ENCODE measurements at places on chromosomes 3 and 15.

DNA sequence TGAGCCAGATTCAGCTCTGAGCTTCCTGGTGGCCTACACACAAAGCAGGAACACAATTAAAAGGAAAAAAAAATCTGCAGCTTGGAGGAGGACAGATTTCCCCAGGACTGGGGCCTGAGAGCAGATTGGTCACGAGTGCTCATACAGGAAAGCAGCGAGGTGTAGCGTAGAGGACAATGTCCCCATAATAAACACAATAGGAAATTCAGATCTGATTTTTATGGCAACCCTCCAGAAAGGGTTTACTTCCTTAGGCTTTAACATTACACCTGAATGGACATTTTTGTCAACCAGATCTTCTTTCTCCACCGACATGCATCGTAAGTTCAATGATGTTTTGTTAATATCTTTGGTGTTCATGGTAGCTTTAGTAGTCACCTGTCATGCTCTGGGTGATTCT, 23.3 kb downstream of the SLC6A20 start:
- no peak for DNase-seq

- DNase-seq = no peak
Observed at GRCh38 chr15:69305204-69305931, 6.7 kb downstream of the PAQR5 start.

- DNase-seq = no peak
Observed at GRCh38 chr3:87307805-87308204, 31.4 kb upstream of the POU1F1 start.

DNA sequence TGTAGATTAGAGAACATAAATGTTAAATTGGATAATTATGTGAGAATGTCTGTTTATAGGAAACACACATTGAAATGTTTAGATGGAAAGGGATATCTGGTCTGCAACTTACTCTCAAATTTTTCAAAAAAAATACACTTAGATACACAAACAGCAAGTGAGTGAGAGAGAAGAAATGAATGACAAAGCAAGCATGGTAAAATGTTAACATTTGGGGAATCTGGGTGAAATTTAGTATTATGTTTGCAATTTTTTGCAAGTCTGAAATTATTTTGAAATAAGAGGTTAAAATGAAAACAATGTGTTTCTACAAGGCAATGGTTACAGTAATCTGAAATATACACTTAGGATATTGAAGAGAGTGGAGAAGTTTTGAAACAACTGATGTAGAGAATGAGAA, 134.3 kb downstream of the GLDN start:
- no peak for DNase-seq

DNA sequence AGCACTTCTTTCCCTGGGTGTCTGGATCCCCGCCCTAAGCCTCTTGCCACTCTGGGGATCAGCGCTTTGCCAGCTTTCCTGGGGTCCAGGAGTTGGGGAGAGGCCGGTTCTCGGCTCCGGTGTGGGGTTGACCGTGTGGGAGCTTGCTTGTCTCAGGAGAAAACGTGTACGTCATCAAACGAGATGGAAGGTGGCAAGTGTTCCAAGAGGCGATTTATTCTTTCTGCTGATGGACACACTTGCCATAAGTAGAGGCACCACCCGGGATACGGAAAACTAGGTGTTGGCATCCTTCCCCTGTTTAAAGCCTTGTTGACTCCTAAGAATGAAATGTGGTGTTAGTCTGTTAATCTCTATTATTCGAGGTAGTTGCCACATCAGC, 295 bp downstream of the ZWILCH start:
- no peak for DNase-seq

- DNase-seq = no peak
Observed at GRCh38 chr15:57436166-57436565, 59.9 kb downstream of the CGNL1 start.

DNA sequence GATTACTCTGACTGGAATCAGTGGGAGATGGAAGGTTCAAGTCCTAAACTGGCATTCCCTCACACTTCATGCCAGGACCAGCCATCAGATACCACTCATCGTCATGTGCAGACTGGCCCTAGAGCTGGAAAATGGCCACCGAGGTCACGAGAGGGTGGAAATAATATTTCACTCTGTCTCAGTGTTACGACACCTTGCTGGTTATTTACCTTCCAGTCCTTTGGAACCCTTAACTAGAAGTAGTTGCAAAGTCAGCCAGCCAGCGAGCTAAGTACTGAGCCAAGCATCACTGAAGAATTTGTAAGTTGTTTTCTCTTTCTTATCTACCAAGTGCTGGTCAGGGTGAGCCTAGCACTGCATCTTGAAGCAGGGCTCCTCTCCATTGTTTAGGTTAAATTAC, 309.9 kb upstream of the RASGRP1 start:
- no peak for DNase-seq

DNA sequence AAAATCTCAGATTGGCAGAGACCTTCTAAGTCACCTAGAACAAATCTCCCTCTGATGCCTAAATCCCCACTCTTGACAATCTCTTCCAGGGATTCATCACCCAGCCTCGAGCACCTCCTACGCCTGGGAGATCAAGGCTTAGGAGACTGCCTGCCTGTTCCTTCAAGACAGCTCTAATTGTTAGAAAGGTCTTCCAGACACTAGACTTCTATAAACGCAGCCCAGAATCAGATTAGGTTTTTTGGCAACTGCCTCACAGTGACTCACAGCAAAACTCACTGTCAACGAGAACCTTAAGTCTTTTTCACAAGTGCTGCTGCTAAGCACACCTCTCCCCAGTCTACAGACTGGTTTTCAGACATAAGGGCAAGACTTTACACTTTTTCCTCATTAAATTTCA, 23.1 kb downstream of the SRGAP3 start:
- no peak for DNase-seq

DNA sequence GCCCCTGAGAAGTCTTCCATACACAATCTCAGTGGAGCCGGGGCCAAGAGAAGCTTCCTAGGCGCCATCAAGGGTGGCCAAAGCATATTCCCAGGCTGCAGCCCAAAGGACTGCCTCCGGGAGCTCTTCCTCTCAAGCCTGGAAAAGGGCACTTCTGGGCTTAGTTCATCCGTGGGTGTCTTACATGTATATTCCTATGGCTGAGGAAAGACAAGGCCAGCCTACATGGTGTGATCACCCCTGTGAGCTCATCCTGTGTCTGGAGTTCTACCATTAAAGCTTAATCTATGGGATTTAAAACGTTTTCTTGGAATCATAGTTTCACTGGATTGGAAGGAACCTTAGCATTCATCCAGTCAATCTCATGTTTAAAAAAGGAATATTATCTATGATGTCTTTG, 21.9 kb upstream of the TIMP4 start:
- no peak for DNase-seq

DNA sequence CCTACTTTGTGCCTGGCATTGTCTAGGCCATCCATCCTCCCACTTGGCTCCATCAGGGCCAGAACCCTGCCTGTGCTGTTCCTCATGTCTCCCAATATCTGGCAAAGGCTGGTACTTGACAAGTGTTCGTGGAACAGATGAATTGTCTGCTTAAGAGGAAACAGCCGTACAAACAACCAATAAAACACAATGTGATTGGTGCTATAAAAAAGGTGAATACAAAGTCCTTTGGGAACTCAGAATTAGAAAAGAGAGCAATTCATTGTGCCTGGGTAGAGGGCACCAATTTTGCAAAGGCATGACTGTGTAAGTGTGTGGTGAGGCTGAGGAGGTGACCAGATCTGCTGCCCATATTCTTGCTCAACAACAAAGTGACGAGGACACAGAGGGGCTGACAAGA, 164.5 kb upstream of the PPP2R3A start:
- DNase-seq = no peak

- DNase-seq = no peak
Observed at GRCh38 chr3:8734908-8735307, 1.3 kb downstream of the CAV3 start.

- DNase-seq = no peak
Observed at GRCh38 chr3:30586096-30586805, 20.1 kb upstream of the TGFBR2 start.

DNA sequence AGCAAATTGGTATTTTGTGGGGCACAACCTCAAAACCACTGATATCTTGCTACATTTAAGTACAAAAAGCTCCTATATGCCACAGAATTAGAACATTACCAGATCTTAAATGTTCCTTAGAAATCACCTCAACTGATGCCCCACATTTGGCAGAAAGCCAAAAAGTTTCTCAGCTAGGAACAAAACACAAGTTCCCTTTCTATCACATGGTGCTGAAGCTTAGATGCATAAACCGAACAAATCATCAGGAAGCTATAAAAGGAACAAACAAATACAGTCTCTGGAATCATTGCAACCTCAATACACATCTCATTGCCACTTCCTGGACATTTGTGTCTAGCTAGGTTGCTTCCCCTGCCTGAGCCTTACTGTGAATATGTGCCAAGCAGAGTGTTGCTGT, 492.6 kb downstream of the LPP start:
- DNase-seq = no peak

DNA sequence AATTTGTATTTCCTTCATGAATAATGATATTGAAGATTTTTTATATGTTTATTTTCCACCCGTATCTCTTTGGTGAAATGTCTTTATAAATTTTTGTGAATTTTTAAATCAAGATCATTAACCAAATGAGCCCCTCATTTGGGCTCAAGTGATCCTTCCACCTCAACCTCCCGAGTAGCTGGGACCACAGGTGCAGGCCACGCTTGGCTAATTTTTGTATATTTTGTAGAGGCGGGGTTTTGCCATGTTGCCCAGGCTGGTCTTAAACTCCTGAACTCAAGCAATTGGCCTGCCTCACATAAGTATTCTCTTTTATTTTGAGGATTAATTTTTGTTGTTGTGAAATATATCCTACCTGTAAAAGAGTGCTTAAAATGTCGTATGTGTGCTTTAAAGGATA, 4.9 kb downstream of the BBS4 start:
- DNase-seq = no peak

GRCh38 chr3:48361928-48362327, 10.1 kb upstream of the FBXW12 start:
- DNase-seq = no peak

- no peak for DNase-seq
Observed at GRCh38 chr3:194711913-194712312, 26.2 kb downstream of the FAM43A start.

DNA sequence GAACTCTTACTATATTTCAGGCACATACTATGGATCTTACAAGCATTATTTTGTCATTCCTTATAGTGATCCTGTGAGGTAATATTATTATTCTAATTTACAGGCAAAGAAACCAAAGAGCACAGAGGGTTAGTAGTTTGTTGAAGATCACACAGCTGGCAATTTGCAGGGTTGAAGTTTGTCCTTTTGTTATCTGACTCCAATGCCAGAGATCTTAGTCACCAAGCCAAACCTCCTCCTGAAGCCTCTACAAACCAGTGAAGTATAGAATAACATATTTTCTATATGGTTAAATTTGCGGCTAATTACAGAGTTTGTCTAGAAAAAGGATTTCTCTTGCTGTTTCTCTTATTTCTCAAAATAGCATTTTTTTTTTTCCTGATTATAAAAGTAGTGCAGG, 11.2 kb downstream of the ISLR2 start:
- no peak for DNase-seq

GRCh38 chr3:26058901-26059321, 269.0 kb downstream of the OXSM start:
- DNase-seq = no peak

DNA sequence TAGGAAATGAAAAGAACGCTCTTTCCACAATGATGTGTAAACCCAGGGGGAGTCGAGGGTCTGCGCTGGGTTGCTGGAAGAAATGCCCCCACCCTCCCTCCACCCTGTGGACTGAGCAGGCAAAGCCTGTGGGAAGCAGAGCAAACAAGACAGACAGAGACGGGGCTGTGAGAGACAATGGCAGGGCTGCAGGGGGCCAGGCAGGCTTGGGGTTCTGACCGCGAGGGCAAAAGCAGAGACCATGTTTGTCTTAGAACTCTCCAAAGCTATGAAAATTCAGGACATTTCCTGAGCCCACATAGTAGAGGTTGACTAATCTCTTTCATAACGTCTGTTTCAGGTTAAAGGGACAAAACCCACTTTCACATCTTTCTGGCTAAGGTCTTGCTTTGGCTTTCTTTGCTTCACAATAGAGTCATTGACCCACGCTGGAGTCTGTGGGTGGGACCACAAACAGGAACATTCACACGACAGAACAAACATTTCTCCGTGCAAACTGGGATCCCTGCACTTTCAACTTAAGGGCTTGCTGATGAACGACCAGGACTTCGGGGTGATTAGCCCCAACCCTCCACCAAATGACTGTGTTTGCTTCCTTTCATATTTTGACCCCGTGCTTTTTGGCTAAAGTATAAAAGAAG, 156.0 kb upstream of the TPM1 start:
- DNase-seq = no peak

DNA sequence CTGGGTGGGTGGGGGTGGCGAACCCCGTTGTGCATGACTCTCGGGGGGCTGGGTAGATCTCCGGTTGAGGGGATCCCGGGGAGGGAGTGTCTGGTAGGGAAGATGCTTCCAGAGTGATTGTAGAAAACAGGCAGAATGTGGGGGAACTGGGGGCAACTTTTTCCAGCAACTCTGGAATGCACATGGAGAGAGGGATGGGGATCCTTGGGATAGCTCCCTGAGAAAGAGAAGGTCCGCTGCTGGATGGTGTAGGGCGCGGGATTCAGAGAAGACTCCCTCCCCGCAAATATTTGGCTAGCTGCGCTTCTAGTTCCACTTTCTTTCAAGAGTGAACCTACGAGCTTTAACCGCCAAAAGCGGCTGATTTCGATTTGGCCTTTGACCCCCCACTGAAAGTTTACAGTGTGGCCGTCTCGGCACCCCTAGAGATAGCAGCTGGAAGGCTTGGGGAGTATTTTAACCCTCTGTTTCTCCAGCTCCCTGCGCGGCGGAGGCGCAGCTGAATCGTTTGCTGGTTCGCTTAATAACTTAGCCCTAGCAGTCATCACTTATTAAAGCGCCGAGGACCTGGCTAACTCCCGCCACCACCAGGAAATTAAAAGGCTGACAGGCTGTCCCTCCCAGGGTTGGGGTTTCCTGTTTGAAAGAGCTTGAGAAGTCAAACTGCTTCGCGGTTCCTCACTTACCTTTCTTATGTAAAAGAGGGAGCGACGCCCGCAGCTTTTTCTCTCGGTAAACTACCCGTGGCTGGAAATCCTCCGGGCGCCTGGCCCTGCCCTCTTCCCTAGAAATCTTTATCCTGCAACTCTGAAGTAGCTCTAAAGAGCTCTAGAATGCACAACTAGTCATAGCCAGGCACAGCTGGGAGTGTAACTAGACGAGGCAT, 1.2 kb downstream of the PHLDB2 start:
- DNase-seq = peak; percentile 70

GRCh38 chr3:149167898-149168297, 38.5 kb downstream of the HPS3 start:
- no peak for DNase-seq

DNA sequence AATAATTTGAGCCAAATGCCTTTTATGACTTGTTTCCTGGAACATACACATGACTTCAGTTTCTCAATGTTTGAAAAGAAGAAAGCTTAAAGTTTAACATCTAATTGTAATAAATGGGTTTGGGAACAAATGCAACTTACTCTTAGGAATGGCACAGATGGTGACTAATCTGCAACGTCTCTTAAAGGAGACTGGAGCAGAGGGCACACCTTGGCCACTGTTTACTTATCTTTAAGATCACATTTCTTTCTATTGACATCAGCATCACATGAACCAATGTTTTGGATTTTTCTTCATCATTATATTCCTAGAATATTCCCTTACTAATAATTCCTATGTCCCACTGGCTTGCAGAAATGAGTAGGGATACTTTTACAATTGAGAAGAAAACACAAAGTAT, 229.5 kb downstream of the CHL1 start:
- DNase-seq = no peak

- no peak for DNase-seq
Observed at GRCh38 chr15:66078196-66078928, 175.2 kb downstream of the MEGF11 start.

- DNase-seq = no peak
Observed at GRCh38 chr15:33461671-33462070, 150.9 kb downstream of the RYR3 start.

All from CD4-positive, alpha-beta memory T cell (primary cell).